ENCODE measurements at places on chromosomes 4 and X.

DNA sequence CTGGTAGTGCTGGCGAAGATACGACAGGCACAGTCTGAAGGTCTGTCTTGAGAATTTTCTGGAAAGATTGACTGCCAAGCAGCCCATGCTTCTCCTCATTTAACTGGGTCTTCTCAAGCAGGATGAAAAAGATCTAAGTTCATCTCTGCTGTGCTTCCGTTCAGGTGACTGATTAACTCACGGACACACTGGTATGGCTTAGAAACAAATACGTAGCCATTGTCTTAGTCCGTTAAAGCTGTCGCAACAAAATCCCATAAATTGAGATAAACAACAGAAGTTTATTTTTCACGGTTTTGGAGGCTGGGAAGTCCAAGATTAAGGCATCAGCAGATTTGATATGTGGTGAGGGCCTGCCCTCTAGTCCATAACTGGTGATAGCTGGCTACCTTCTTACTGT is 39.5 kb downstream of the SPINK2 start:
- DNase-seq: no peak

GRCh38 chr4:52014903-52015302 is 5.3 kb downstream of the LRRC66 start:
- no peak for DNase-seq

GRCh38 chrX:129565046-129565650 is 25.1 kb downstream of the OCRL start:
- DNase-seq: no peak

DNA sequence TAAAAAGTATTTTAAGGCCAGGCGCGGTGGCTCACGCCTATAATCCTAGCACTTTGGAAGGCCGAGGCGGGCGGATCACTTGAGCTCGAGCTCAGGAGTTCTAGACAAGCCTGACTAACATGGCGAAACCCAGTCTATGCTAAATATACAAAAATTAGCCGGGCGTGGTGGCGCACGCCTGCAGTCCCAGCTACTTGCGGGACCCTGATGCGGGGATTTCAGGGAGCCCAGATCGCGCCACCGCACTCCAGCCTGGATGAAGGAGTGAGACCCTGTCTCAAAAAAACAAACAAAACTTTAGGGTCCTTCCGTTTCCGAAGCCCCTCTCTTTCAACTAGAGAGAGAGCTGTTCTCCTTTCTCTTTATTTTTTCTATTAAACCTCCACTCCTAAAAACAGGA is 1.2 kb downstream of the SLC25A31 start:
- DNase-seq: no peak

- no peak for DNase-seq
These were observed 48.8 kb upstream of the SHOX start for GRCh38 chrX:581720-582298.

- no peak for DNase-seq
These were observed 141.1 kb upstream of the MID1 start for GRCh38 chrX:10761447-10761846.

DNA sequence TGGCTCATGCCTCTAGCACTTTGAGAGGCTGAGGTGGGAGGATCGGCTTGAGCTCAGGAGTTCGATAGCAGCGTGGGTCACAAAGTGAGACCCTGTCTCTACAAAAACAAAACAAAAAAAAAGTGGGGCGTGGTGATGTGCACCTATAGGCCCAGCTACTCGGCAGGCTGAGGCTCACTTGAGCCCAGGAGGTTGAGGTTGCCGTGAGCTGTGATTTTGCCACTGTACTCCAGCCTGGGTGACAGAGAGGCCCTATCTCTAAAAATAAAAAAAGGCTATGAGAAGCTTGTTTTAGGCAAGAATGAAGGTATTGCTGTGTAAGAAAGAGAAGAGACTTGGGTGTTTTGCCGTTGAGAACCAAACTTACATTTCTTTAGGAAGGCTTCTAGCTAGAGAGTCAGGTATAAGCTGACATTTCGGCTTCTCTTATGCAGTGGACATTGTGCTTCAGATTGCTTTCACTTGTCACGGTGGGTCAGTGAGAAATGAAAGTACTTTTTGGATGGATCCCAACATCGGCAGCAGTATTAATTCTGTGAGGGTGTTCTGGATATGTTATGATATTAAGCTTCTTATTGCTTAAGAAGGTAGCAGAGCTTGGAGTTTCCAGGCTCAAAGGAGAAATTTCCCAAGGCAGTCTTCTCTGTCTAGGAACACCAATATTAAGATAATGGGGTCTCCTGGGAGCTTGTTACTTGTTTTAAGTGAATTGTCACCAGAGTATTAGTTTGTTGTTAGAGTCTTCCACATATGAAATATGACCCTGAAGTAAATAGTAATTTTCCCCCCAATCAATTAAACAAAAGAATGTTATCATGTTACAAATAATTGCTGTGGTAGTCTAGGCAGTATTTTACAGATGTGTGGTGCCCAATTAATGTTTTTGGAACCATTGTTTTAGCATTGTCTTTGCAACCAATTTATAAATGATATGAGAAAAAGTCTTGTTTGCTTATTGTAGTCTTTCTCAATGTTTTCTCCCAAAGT is 17.6 kb downstream of the TMEM131L start:
- no peak for DNase-seq

DNA sequence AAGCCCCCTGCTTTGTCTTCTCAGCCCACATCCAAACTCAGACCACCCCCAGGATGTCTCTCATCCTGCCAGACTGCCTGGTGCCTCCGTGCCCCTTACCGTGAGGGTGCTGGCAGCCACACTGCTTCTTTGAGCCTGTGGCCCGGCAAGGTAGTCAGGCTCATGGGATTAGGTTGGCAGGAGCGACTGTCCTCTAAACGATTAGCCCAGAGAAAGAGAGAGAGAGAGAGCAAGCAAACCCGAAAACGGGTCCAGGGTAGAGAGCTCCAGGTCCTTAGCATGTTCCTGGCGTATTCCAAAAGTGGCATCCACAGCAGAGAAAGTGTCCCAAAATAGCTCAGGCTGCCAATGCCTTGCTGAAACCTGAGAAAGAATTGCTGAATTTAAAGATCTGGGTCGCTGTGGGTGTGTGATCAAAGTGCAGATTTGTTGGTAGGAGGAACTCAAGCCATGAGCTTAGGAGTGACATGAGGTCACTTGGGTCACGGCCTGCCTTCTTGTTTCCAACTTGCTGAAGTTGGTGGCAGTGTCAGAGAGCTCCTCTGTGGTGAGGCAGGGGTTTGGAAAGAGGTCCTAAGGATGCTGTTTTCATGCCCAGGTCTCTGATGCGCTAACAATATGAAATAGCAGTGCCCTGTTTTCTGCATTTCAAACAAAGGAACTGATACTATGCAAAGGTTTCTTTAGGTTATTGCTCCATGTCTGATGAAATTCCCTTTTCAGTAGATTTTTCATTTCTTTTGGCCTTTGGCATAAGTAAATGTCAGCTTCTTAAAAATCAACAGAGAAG is 81.6 kb downstream of the RTL9 start:
- no peak for DNase-seq

- no peak for DNase-seq
These were observed 6.4 kb downstream of the HSPA4L start for GRCh38 chr4:127788517-127788916.

DNA sequence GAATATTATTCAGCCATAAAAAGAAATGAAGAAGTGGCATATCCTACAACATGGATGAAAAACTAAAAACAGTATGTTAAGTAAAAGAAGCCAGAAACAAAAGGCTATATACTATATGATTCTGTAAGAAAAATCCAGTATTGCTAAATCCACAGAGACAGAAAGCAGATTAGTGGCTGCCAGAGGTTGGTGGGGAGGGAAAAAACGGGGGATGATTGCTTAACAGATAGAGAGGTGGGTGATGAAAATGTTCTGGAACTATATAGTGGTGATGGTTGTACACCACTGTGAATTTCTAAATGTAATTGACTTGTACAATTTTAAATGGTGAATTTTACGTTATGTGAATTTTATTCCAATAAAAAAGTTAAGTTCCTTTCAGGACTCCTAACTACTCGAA is 157.6 kb upstream of the SH3RF1 start:
- no peak for DNase-seq

DNA sequence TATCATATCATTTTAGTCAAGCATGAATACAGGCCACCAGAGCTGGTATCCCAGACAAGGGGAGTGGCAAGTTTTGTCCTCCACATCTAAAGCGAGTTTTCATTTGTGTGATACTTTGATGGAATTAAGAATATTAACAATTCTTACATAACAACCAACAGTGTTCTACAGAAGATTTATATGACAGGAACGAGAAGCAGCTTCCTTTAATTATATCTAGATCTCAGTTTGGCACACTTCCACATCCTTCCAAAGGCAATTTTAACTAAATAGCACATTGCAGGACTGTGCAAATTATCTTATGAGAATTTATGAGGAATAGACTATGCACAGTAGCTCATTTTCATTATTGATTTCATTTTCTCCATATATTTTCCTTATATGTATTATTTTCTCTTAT is 121.2 kb upstream of the GUCY1A1 start:
- no peak for DNase-seq

DNA sequence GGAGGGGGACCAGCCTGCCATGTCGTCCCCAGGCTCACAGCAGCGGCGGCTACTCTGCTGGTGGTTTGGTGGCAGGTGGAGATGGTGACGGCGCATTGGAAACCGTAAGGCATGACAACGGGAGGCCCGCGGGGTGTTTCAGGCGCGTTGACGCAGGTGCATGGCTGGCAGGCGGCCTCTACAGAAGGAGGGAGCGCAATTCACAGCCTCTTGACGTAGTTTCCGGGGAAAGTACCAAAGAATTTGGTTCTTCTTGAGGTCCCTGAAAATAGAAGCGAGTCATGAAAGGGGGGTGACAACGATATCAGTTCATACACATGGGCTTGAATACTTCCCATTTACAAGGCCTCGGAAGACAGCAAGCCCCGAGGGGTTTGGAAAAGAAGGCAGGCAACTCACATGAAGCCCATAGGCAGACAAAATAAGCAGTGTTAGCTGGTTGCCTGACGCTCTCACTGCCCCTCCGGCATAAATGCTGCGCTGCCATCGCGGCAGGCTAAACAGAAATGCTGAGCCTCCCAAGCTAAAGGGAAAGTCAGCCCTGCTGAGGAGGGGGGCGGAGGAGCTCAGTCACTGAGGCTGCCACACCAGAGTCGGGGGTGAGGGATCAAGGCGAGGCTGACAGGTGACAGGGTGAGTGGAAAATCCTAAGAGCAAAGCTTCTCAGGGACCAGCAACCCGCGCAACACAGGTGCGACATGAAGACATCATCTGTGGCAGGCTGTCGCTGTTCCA is 52.3 kb upstream of the PDLIM3 start:
- no peak for DNase-seq

DNA sequence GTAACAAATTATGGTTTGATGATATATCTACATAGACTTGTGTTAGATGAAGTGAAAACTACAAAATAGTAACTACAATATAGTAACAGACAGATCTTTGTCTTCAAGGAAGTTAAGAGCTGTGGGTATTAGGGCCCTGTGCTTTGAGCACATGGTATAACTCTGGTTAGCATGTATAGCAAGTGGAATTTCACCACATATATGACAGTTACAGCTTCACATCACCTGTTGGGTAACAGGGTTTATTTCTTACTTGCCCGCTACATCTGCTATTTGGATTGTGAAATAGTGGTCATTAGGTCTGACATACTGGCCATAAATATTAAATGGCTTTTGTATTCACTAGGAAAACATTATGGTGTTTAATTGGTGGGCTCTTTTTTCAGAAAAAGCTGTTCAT is 20.2 kb downstream of the OFD1 start:
- DNase-seq: no peak

GRCh38 chr4:31598639-31599038 is 878.5 kb downstream of the PCDH7 start:
- DNase-seq: no peak

DNA sequence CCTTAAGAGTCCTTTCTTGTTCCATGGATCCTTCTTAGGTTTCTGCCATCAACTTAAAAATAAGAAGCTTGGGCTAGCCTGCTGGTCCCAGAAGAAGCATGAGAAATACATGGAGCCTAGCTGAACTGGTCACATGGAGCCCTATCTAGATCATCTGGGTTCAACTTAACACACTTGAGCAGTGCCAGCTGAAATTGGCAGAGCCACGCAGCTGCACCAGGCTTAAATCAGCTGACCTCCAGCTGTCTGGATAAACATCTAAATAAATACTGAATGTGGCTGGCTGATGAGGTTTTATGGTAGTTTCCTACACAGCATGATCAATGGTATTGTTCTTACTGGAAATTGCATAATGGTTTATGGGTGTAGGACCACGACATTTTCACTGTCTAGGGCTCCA is 598.4 kb upstream of the FAM241A start:
- DNase-seq: no peak

DNA sequence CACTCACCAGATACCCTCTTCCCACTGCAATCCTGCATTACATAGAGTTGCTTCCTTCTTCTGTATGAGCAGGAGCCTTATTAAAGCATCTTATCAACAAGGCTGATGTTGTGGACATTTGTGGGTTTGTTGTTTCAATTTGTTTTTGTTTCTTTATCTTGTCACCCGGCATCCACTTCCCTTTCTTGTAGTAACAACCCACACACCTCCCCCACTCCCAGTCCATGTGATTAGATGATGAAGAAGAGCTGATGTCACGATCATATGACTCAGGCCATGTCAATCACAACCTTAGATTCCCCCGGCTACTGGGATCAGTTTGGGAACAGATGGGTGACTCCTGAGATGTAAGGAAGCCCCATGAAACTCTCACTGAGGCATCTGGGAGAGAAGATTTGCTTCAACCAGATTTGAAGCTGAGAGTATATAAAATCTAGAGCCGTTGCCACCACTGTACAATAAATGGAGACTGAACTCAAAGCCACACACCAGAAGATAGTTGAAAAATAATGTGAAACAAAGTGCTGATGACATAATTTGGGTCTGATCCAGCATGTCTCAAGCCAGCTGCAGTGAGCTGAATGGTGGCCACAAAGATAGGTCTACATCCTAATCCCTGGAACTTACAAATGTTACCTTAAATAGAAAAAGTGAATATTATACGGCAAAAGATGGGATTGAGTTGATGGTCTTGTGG is 34.1 kb upstream of the SRD5A3 start:
- DNase-seq: no peak

DNA sequence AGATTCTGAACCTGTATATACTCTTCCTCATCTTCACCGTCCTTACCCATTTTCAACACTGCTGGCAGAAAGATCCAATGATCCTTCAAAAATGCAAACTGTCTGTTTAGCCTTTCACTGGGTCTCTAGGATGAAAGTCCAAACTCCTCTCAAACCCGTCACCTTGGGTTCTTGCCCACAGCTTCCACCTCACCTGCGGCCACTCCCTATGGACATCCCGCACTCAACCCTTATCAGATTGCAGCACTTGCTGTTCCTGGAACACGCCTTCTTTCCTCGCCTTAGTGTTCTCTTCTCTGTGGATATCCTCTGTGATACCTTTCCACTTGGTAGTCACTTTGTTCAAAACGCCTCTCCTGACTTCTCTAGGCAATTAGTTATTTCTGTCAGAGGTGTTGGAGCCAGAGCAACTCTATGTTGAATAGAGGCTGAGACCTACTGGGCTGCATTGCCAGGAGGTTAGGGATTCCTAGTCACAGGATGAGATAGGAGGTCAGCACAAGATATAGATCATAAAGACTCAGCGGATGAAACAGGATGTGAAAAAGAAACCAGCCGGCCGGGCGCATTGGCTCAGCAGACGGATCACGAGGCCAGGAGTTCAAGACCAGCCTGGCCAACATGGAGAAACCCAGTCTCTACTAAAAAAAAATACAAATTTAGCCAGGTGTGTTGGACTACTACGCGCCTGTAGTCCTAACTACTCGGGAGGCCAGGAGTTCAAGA is 4.2 kb upstream of the NOCT start:
- DNase-seq: no peak

- DNase-seq: no peak
These were observed 5.3 kb upstream of the OTC start for GRCh38 chrX:38347136-38347535.

Measured in D721Med (cell line).